Fibroblast of skin of left biceps (primary cell): ENCODE measurements at places on chromosomes 3 and 15.

DNA sequence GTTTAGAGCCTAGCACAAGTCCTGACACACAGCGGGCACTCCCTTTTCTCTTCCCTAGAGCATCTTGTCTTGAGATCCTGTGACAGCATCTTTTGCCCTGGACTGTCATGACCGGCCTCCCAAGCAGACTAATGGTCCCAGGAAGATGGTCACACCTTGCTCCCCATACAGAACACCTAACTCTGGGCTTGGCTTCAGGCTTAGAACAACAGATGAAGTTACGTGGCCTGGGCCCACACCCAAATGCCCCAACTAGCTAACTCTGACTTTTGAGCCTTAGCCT, 781 bp upstream of the IP6K1 start:
- no peak for DNase-seq

DNA sequence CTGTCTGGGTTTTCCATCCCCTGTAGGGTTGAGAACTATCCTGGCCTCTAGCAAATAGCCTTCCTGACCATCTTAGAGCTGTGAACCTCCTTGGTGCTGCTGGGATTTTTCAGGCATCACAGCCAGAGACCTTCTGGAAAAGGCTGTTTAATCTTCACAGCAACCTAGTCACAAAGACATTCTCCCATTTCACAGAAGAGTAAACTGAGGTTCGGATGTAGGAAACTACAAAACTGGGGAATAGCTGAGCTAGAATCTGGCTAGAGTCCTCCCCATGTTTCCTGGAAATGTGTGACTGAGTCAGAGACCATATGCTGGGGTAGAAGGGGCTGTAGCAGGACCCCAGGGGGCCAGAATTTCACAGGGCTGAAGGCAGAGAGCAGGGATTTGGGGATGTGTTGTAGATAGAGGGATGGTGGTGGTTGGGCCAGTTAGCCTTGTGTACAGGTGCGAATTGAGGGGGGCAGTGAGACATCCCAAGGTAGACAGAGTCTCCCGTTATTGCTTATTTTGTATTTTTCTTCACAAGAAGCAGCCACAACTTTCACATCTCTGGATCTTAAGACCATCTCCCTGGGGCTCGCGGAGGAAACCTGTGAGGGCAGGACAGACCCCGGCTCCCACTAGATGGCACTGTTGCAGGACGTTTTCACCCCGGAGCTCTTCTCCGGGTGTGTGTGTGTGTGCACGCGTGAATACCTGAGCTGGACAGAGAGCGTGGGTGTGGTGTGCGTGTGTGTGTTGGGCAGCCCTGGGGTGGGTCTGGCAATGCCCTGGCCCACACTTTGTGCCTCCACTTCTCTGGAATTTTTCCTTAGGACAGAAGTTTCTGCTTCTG, 66.9 kb upstream of the PRR23C start:
- no peak for DNase-seq

GRCh38 chr15:58551764-58552504, 120.1 kb downstream of the LIPC start:
- peak; percentile 86 for DNase-seq

DNA sequence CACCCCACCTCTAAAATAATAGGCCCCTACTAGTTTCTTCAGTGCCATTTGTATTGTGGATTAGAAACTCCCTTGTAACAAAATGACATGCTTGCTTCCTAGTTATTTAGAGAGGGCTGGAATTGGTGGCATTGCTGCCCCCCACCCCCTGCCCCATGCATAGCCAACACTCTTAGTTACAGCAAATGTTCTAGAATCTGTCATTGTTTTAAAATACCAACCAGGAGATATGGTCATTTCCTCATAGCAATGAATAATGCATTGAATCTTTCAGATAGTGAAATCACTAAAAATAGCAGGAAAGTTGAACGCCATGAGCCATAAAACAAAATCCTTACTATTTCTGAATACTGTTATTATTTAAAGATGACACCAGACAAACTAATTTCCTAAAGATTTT, 292.5 kb downstream of the ARPP21 start:
- DNase-seq = no peak

DNA sequence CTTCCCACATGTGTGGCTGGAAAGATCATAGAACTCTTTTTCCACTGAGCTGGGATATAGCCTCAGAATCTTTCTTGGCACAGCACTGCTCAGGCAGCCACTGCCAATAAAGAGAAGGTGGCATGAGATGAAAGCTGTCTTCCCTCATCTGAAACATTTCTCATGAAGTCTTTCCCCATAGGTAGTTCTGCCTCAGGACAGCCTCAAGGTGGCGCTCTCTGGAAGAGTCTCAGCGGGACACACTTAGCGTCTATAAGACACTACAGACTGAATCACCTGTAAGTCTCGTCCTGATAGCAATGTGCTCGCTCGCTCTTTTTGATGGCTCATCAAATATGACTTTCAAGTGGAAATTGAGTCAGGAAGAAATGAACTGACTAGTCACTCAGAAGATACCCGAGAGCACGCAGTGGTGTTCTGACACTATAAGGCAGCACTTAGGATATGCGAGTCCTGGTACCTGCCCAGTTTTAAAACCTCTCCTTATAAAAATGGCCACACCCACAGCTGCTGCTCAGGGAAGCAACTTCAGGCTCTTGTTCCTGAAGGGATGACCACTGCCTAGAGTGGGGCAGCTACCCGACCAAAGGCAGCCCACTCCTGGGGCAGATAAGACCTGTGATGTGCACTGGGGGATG, 269.5 kb downstream of the SUCLG2 start:
- no peak for DNase-seq

GRCh38 chr3:36480911-36481648, 100.8 kb downstream of the STAC start:
- DNase-seq = peak; percentile 67
